ENCODE measurements at places on chromosomes 2 and 18. TPM values are rescaled to one million over a fixed set of nuclear protein-coding genes. Genes with fewer than 3 reads are reported as not detected.

DNA sequence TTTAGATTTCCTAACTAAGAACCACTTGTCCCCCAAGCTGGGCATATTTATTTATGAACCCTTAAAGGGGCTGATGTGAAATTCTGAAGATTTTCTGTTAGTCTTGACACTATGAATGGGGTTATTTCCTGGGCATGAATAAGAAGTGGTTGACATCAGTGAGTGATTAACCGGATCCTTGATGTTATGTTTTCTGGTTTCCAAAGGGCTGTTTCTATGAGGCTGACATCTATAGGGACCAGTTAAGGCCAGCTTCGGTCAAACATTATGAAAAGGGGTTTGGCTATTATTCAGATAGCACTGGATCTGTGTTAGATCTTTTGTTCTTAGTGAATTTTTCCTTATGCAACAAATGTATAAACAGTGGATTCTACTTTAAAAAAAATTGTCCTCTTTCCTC, 443.7 kb upstream of the SPRED2 start:
- ATAC-seq: no peak

- ATAC-seq: peak; percentile 32
Observed at GRCh38 chr18:22604390-22604985, 186.8 kb upstream of the CTAGE1 start.

CELF4 gene
- total RNA-seq: not detected

DNA sequence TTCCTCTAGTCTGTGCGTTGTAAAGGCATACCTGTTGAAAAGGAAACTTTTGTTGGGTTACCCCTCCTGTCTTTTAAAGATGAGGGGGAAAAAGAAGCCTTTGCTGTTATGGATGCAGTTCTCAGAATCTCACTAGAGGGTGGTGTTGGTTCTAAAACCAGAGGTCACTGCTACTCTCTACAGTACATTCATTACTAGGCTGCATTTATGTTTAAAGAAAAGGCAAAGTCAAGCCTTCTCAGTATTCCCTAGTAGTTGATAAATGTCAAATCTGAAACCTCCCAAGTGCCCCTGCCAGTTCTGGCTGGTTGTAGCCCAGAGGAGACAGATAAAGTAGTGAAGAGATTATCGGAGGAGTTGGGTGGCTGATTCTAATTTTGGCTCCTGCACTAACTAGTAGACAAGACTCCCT, 1.4 kb upstream of the PLCL1 start:
- ATAC-seq: peak; percentile 52

SOWAHC gene
- 46.2 TPM for total RNA-seq

DNA sequence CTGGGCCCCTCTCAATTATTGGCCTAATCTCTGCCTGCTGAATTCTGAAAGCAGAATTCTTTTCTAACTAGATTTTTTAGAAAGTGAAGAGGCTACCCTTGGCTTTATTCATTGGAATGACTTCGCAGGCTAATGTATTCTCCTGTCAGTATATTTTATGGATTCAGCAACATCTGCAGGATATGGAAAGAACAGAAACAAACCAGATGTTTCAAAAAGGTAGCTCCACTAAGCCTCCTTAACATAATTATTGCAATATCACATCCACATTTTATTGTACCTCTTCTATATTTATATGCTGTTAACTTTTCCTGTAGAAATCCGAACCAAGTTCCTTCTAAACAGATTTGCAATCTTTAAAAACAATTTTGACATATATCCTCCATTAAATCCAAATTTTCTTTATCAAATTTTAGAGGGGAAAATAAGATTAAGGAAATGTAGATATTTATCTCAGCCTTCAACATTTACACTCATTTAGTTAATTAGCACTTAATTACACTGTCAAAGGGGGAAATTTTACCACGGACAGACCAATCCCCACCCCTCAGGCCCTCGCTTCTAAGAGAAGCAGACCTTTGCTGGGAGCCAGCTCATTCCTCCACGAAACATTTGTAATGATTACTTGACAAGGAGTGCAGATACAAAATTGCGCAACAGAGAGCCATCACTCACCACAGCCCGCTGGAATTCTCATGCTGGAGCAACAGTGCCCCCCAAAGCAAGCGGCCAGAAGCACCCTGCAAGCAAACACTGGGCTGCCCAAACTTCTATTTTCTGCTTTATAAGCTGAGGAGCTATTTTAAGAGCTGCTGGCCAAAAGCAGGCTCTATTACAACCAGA, 253.4 kb downstream of the ETAA1 start:
- peak; percentile 63 for ATAC-seq

DNA sequence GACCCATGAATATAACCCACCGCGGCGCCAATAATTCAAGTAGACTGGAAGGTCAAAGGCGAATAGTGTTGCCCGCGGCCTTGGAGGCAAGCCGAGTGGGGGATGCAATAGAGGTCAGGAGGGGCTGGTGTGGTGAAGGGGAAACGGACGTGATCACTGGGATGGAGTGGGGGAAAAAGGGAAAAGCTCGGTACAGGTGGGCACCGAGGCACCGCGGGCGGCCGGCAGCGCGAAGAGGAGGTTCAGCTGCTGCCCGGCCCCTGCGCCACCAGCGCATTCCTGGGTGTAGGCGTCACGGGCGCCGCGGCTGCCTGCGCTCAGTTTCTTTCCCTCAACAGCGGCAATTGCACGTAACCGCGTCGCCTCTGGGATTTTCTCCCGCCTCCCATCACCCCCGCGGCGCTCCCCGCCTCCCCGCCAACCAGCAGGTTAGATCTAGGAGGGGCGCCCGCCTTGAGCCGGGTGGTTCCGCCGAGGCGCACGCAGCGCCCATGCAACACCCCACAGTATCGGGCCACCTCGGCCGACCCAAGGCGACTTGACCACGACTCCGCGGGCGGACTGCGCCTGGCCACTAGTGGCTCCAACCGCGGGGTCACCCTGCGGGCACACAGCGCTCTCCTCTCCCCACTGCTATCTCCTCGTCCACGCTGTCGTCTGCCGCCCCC, 1.5 kb downstream of the RND3 start:
- peak; percentile 67 for ATAC-seq

DNA sequence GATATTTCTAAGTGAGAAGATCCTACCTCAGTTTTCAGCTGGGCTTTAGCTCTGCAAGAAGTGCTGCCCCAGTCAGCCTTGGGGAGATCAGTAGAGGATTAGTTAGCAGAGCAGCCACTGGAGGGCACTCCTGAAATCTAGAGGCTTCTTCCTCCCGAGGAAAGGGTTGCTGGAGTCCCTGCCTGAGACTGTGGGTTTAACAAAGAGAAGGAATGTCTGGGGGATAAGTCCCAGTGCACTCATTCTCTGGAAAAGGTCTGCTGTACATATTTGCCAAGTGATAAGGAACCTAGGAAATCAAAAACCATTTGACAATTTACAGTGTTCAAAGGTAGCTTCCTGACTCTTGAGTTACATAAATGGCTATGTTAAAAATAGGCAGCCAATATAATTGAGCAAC, 207.2 kb downstream of the SLC8A1 start:
- ATAC-seq: peak; percentile 65

DNA sequence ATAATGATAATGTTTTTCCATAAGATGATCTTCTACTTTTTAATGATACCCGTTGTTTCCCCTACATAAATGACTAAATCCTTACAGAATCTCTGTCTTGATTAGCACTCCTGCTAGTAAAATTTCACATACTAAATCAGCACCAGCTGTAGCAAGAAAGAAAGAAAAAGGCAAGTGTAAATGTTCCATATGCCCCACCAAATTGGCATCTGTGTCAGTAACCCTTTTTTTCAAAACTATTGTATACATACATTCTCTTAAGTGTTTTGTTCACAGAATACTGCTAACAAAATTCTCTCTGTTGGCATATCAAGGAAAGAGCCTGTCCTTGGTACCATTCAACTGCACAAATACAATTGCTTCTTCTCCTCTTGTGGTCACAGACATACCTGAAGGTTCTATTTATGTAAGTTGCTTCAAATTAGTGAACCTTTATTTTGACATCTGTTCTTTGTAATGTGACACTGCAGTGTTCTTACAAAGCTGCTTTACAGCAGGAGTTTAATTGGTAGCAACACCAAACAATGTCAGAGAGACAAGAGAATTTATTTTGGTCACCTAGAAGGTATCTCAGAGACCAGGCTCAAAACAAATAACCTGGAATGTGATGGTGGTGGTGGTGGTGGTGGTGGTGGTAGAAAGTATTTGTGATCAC, 641.9 kb downstream of the ZEB2 start:
- no peak for ATAC-seq

GRCh38 chr18:8869696-8870095, 164.3 kb downstream of the MTCL1 start:
- ATAC-seq: no peak

CCDC178 gene
- total RNA-seq: 0.36 TPM

GKN1 gene
- not detected for total RNA-seq

- no peak for ATAC-seq
Observed at GRCh38 chr18:8609659-8610458, 622 bp downstream of the RAB12 start.

DNA sequence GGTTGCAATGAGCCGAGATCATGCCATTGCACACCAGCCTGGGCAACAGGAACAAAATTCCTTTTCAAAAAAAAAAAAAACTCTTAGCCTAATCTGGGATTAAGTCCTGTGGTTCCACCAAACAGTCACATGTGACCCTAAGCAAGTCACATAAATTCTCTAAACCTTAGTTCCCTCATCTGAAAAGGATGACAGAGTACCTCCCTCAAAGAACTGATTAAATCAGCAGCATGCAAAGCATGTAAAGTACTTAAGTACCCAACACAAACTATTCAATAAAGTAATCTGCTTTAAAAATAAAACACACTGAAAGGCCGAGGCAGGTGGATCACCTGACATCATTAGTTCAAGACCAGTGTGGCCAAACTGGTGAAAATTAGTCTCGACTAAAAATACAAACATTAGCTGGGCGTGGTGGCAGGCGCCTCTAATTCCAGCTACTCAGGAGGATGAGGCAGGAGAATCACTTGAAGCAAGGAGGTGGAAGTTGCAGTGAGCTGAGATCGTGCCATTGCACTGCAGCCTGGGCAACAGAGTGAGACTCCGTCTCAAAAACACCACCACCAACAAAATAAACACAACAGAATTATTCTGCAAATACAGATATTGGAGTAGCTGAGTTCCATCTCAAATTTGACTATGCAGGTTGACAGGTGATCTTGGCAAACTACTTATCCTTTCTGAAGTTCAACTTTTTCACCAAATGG, 7.0 kb downstream of the USP34 start:
- ATAC-seq: no peak

DNA sequence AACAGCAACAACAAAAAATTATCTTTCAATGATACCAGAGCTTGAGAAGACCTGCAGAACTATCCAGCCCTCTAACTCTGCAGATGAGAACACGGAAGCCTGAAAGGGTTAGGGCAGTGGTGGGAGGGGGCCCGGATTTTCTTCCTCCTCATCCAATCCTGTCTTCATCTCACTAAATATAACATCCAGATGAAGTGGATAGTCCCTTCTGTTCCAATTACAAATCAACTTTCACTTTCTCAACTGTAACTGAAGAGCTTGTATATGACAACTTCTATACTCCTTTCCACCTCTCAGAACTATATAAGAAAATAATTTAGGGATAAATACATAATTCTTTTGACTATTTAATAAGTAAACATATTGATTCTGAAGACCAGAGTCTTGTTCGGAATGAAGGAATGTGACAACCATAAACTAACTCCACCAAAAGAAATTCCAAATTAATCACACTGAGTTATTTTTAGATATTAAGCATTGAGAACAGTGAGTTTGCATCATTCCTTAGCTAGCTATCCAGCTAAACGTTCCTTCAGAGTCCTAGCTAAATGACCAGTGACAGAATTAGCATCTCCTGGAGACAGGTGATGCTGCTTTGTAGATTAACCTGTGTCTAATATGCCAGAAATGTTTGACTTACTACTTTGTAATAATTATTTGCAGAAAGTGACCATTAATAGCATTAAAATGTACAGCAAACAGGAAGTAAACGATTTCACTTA, 32.7 kb downstream of the SFT2D3 start:
- ATAC-seq: no peak

NT5DC4 gene
- not detected for total RNA-seq

LCT gene
- total RNA-seq: not detected

AGXT gene
- not detected for total RNA-seq

GRCh38 chr2:7986431-7986830, 695.4 kb upstream of the ID2 start:
- ATAC-seq: peak; percentile 92

GRCh38 chr2:191374366-191374765, 129.2 kb downstream of the MYO1B start:
- no peak for ATAC-seq

KHK gene
- total RNA-seq: 3.5 TPM

PMAIP1 gene
- 11.6 TPM for total RNA-seq

GRCh38 chr2:188485496-188485895, 193.8 kb downstream of the GULP1 start:
- ATAC-seq: no peak

DNA sequence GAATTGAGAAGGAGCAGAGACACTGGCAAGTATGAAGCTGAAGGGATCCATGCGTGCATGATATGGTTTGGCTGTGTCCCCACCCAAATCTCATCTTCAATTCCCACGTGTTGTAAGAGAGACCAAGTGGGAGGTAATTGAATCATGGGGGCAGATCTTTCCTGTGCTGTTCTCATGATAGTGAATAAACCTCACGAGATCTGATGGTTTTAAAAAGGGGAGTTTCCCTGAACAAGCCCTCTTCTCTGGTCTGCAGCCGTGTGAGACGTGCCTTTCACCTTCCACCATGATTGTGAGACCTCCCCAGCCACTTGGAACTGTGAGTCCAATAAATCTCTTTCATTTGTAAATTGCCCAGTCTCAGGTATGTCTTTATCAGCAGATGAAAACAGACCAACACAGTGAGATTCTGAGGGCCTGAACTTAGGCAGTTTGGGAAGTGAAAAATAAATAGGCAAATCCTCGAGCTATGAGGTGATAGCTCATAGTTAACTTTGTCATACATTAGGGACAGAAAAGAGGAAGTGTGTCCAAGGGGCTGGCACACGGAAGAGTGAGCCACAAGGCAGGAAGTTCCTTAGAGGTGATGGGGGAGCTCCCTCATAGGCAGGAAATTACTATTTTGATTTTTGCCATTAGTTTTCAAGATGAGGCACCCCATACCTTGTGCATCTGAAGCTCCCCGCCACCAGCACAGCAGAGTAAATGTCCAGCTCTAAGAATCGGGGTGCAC, 658.8 kb upstream of the ID2 start:
- ATAC-seq: no peak

GRCh38 chr2:113114224-113114945, 13.0 kb upstream of the IL1RN start:
- ATAC-seq: peak; percentile 16

DNA sequence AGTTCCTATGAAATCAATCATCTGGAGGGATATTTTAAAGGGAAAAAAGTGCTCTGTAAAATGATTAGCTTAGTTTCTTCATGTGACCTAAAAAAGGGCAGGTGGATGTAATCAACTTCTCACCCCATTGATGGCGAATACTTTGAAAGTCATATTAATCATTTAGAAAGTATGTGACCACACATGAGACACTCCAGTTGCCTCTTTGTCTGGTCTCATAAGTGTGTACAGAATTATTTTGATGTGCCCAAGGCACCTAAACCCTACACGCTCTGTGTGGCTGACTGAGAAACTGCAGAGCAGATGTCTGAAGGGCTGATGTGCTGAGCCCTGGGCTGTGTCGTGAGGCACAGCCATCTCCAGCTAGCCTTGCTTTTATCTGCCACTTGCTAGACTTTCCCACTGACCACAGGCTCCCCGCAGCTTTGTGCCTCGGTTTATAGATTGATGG, 26.9 kb downstream of the SGPP2 start:
- ATAC-seq: no peak

RNF138 gene
- total RNA-seq: 19.5 TPM

ONECUT2 gene
- total RNA-seq: under 0.01 TPM
